ENCODE measurements at places on chromosomes 2 and 18.

GRCh38 chr18:28152354-28152753, 24.6 kb downstream of the CDH2 start:
- DNase-seq, result no peak

- no peak for DNase-seq
Measured at GRCh38 chr2:190666895-190667294, 18.0 kb downstream of the NAB1 start.

DNA sequence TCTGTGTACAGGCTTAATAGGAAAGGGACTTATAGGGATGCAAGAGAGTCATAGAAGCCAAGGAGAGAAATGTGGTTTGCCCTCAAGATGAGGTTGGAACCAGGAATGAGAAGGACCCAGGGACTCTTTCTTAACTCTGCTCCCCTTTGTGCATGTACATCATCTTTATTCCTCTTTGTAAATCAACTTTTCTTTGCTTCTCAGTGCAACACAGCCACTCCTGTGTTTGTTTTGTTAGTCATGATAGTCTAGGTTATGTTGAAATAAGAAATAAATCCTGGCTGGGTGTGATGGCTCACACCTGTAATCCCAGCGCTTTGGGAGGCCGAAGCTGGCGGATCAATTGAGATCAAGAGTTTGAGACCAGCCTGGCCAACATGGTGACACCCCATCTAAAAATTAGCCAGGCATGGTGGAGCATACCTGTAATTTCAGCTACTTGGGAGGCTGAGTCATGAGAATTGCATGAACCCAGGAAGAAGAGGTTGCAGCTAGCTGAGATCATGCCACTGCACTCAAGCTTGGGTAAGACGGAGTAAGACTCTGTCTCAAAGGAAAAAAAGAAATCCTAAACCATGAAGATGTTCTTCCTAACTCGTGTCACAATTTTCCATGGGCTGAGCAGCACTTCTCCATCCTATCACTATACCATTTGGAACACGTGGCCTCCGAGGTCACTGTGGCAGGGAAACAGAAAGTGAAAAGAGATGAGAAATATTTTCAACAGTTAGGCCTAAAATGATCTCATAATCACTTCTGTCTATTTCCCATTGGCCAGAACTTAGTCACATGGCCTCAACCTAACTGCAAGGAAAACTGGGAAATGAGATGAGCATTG, 73.0 kb upstream of the TMEM17 start:
- peak; percentile 33 for DNase-seq

DNA sequence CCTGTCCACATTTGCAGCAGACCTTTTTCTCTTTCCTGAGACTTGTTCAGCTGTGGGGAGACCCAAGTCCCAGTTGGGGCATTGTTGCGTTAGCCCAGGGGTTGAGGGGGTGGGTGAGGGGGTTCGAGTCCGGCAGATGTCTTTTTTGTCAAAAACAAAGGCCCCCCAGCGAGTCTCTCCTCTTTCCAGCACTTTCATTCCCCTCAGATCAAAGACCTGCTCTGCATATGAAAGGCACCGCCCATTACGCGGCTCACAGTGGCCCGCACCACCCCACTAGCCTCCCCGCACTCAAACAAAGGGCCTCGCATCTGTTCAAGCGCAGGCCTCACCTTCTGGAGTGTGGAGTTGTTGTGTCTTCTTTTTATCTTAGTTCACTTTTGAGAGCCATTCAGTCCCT, 25.2 kb downstream of the TRABD2A start:
- DNase-seq, result no peak

GRCh38 chr2:108129636-108130035, 110.1 kb upstream of the SULT1C3 start:
- DNase-seq, result no peak

GRCh38 chr18:70469916-70470315, 181.1 kb downstream of the SOCS6 start:
- no peak for DNase-seq

All from AG04450 (cell line).